G401 (cell line): ENCODE measurements at places on chromosomes 4 and X.

DNA sequence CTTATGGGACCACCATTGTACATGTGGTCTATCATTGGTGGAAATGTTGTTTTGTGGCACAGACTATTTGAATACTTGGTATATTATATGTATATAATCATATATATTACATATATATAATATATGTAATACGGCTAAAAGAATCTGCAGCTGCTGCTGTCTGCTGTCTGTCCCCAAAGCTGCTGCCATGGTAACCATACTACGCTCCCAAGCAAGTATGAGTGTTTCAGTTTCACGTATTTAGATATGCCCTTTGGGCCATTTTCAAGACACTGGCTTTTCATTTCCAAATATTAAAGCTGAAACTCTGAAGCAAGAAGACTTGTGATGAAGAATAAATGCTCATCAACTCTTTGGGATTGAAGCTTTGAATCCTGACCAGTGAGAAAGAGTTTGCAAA lies 42.0 kb upstream of the ARSJ start:
- DNase-seq = no peak

GRCh38 chr4:153467897-153468262 lies 1.7 kb downstream of the TMEM131L start:
- no peak for DNase-seq

GRCh38 chr4:46931981-46932380 lies 22.9 kb upstream of the COX7B2 start:
- peak; percentile 36 for DNase-seq

DNA sequence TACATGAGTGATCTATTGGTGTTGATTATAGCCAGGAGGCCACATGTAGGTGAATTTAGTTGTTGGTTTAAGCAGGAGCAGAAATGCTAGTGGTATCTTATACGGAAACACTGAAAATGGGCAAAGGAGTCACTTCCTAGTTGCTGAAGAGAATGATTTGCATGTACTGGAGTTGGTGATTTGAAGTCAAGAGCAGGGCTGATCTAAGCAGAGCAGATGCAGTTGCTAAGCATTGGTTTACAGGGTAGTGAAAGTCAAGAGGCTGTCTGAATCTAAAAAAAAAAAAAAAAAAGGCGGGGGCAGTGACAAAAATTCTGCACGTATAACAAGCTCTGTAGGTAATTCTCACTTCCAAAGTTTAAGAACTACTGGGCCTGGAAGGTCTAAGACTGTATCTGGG lies 90.4 kb upstream of the HPRT1 start:
- DNase-seq = no peak

DNA sequence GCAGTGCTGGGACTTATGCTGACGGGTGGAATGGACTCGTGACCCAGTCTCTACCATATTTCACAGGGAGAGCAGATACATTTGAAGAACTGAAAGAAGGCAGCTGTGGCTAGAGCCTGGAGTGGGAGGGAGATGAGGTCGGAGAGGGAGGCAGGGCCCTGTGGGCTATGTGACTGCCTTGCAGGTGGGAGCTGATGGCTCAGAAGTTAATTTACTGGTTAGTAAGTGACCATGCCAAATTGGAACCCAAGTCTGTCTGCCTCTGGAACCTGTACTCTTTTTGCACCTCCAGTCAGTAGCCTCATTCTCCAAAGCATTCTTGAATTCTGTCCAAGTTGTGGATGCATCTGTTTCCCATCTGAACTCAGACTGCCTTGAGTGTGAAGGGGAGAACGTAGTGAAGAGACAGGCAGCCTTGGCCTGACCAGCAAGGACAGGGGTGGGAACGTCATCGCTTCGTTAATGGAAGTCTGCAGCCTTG lies 92.3 kb downstream of the REPS2 start:
- peak; percentile 52 for DNase-seq
